G401 (cell line): ENCODE measurements at places on chromosomes 5 and 9. TPM values are rescaled to one million over a fixed set of nuclear protein-coding genes. Genes with fewer than 3 reads are reported as not detected.

- DNase-seq = no peak
Measured at GRCh38 chr5:80877592-80877991, 82.6 kb upstream of the RASGRF2 start.

DNA sequence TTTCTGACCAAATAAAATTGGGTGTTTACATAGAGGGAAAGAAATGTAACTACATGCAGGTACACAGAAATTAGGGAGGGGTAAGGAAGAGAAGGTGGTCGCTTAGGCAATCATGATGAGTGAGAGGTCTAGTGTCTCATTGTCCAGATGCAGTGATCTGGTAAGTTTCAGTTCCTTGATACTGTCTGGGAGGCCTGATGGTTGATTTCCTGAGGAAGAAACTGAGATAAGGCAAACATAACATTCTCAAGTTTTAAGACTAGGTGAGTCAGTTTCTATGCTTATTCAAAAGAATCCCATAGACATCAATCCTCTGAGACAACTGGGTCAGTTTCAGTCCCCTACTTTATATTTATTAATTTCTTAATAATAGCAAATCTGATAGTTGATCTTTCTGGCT lies 843.3 kb upstream of the CDH10 start:
- DNase-seq = no peak

DNA sequence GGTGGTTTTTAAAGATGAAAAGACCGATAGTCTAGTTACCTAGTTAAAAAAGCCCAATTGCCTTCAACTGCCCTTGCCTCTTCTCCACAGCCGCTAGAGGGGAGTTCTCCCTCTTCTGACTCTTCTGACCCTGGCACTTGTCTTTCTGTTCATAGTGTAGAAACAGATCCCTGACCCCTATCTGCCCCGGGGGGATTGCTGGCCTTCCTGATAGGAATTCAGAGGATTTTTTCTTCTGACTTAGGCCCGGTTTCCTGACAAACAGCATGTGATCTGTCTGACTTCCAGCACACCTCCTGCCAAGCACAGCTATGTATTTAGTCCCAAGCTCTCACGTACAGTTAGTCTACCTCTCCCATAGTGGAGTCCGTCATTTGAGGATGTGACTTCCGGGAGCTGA lies 5.0 kb upstream of the TMEM268 start:
- DNase-seq = no peak

Gene GRIN1
- total RNA-seq = not detected in 2 replicates

Gene HK3
- total RNA-seq = not detected in 2 replicates

Gene TRPM3
- not detected in 2 replicates for total RNA-seq

- peak; percentile 13 for DNase-seq
Measured at GRCh38 chr9:79312686-79313421, 258.9 kb upstream of the TLE4 start.

DNA sequence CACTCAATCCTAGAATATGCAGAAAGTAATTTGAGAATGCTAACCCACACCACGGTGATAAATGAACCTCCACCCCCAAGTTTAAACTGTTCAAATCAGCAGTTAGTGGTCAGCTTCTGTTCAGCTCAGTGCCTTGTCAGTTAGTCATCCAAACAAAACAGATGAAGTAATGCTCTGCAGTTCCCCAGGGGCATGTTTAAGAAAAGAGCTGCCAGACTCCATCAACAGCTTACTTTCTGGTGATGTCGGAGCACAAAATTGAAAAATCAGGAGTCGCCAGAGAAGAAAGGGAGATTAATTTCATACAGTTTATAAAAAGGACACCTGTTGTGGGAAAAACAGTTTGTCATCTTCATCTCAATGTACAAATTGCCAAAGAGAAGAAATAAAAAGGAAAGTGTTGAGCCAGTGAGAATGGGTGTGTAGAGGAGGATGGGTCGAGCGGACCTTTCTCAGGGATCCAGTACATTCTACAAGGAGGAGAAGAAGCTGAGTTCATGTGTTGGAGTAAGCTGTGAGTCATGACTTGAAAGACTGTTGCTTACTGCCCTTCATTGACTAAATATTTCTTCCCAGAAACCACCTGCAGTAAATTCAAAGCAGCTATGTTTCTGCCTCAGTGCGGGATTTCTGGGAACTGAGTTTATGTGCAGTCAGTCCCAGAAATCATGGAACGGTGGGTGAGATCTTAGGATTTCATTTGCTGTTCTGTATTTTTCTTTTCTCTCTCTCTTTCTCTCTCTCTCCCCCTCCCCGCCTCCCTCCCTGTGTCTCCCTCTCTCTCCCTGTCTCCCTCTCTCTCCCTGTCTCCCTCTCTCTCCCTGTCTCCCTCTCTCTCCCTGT lies 13.7 kb downstream of the TRIO start:
- no peak for DNase-seq

Gene MARCHF3
- total RNA-seq = not detected in 2 replicates

DNA sequence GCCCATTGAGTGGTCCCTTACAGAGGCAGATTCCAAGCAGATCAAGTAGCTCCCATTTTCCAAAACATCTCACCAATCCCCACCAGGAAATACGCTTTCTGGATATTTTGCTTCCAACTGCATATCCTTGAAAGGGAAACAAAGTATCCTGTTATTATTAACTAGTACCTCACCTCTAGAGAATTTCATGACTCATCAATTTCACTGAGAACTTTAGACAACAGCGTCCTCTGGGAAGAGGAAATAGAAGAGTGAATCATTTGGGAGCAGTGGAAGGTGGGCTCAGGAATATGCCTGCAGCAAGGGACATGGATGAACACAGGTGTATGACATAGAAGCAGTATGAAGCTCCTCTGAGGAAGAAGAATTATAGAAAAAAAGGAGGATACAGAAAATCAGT lies 186.7 kb downstream of the MARCHF11 start:
- no peak for DNase-seq
